ENCODE measurements at places on chromosomes 4 and X. TPM values are rescaled to one million over a fixed set of nuclear protein-coding genes. Genes with fewer than 3 reads are reported as not detected.

ADH1C gene
- polyA plus RNA-seq: 104 TPM

PABPC1L2A gene
- polyA plus RNA-seq: not detected

MAGEA1 gene
- polyA plus RNA-seq: not detected

SEPSECS gene
- 19.4 TPM for polyA plus RNA-seq

CT55 gene
- 0.30 TPM for polyA plus RNA-seq

FGG gene
- not detected for polyA plus RNA-seq

FSTL5 gene
- 3.4 TPM for polyA plus RNA-seq

SMIM10 gene
- polyA plus RNA-seq: 10.3 TPM

SLC10A6 gene
- not detected for polyA plus RNA-seq

ZBED1 gene
- 46.2 TPM for polyA plus RNA-seq

DNA sequence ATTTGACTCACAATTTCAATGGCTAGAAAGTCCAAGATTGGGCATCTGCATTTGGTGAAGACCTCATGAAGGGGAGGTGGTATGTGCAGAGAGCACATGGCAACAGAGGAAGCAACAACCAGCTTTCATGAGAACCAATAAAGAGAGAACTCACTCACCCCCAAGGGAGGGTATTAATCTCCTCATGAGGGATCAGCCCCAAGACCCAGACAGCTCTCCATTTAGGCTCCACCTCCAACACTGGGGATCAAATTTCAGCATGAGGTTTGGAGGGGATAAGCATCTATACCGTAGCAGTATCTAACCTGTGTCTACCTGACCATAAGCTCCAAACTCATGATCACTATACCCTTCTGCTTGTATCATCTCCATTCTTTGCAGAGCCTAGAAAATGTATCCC lies 9.3 kb upstream of the TBC1D19 start:
- DNase-seq: no peak

- no peak for DNase-seq
Observed at GRCh38 chr4:182862921-182863320, 54.3 kb downstream of the DCTD start.

DNA sequence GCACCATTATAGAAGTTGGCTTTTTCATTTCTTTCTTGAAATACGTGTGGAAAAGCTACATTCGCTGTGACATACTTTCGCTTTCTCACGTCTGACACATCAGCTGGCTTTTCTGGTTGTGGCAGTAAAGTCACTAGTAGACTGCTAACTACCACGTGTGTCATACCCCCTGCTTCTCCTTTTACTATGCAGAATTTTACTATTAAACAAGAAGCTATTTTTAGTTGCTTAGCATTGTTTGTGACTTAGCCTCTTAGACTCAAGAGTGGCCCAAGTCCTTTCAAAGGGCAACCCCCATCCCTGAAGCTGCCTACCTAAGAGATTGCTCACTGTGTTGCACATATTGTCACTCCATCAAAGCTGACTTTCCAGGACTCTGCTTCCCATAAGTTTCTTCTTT lies 2.1 kb upstream of the IL2 start:
- DNase-seq: no peak

- no peak for DNase-seq
Observed at GRCh38 chrX:102546828-102547493, 30.4 kb upstream of the TMSB15A start.

- DNase-seq: no peak
Observed at GRCh38 chrX:153244767-153245166, 65.7 kb downstream of the MAGEA1 start.

DNA sequence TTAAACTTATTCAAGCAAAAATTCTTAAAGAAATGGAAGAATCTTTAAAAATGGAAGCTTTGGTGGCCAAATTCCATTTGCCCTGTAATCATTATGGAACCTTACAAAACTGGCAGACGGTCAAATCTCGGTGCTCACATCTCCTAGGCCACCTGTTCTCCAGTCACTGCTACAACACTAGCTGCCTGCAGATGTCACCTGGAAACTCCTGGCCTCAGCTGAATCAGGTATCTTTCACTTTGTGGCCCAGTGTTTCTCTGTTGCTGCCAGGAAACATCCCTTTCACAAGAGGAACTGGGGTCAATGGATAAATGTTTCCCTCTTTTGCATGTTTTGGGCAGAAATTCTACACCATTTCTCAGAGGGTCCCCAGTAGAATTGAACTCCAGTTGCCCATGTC lies 4.2 kb upstream of the CXCL3 start:
- no peak for DNase-seq

- DNase-seq: no peak
Observed at GRCh38 chrX:48854898-48855297, 19.5 kb upstream of the PCSK1N start.

- DNase-seq: no peak
Observed at GRCh38 chr4:124867536-124867935, 155.0 kb upstream of the ANKRD50 start.

DNA sequence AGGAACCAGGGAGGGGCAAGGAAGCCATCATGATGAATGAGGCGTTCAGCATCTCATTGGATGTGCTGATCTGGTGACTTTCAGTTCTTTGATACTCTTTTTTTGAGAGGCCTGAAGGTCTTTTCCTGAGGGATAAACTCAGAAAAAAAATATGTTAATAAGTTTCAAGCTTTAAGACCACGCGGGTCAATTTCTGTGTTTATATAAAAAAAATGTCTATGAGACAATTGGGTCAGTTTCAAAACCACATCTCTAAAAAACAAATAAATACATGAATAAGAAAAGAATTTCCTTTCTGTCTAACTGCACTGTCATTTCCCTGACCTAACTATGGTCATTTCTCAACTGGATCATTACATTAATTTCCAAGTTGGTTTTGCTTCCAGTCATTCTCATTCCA lies 62.6 kb downstream of the TRIML1 start:
- DNase-seq: no peak

DNA sequence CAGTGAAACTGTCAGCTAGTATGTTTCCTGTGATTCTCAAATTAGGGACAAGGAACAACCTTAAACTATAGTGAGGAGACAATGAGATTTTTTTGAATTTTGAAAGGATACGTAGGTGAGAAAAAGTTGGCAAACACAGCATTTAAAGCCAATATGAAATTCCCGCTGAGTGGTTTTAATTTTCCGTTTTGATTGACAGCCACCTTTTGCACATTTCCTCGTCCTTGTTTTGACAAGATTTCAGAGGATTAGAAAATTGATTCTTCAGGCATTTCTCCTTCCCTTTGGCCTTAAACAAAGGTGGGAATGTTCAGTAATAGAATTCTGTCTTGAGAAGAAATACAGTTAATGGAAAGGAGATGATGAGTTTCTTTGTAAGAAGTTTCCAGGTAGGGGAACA lies 52.2 kb downstream of the RAPGEF2 start:
- no peak for DNase-seq

GRCh38 chr4:149910177-149910576 lies 94.5 kb upstream of the IQCM start:
- DNase-seq: no peak

- no peak for DNase-seq
Observed at GRCh38 chr4:86670298-86670697, 76.2 kb downstream of the PTPN13 start.

DNA sequence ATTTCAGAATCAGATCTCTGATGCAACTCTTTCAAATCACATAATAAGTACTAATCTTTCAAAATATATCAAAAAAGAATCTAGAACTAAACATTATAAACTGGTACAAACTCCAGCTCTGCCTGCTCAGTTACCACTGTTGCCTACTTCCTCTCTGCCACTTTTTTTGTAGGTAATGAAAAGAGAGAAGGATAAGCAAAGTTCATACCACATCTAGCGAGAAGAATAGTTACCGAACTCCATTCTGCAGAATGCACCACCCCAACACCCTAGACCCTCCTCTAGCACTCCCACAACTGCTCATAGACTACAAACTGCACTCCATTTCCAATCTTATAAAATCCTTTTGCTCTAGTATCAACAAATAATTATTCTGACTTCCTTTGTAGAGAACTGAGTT lies 19.7 kb upstream of the LRBA start:
- DNase-seq: no peak

DNA sequence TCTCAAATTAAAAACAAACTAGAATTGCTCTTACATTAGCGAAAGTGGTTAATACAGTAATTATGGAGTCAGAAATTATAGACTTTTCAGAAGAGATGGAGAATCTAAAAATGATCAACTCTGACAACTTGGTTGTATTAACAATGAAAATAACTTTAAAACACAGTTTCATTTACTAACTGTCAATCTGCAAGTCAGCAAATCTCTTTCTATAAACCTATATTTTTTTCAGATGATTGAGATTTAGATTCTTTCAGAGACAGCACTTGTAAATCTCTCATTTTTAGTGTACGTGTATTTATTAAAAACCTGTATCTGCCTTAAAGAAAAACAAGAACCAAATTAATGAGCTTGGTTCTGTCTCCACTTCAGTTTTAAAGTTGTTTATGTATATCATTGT lies 311.4 kb downstream of the EPHA5 start:
- DNase-seq: no peak

Measured in renal cortex interstitium (tissue), 15 donors.